ENCODE measurements at places on chromosomes 3 and 15. TPM values are rescaled to one million over a fixed set of nuclear protein-coding genes. Genes with fewer than 3 reads are reported as not detected.

GMNC gene
- 4.4 TPM for total RNA-seq

HRH1 gene
- 1.8 TPM for total RNA-seq

GHSR gene
- total RNA-seq = not detected

GRCh38 chr3:183650554-183650953 is 15.1 kb downstream of the KLHL24 start:
- no peak for DNase-seq

DNA sequence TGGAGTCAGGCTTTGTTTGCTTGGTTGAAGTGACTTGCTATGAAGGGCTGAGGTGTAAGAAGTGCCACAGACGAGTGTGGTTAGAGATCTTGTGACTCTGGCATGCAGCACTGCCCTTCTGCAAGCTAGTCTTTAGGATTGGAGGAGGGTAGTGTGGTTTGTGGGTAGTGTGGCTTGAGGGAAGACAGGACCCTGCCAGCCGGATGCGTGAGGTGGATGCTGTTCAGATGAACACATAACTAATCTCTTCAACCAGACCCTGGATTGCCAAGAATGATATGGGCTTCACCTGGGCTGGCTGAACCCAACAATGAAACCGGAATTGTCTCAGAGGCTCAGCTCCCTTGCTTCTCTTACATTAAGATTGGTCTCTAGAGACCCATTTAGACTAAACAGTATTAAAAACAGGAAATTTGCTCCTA is 32.7 kb downstream of the STARD9 start:
- peak; percentile 33 for DNase-seq

GRCh38 chr15:38660738-38661137 is 96.1 kb upstream of the RASGRP1 start:
- DNase-seq = no peak

GRCh38 chr3:12158387-12159226 is at the start of gene TIMP4:
Gene TIMP4 (minus strand): TSS chr3:12158912. CDS start chr3:12158840, 72 bp downstream.
- DNase-seq = peak; percentile 77

DNA sequence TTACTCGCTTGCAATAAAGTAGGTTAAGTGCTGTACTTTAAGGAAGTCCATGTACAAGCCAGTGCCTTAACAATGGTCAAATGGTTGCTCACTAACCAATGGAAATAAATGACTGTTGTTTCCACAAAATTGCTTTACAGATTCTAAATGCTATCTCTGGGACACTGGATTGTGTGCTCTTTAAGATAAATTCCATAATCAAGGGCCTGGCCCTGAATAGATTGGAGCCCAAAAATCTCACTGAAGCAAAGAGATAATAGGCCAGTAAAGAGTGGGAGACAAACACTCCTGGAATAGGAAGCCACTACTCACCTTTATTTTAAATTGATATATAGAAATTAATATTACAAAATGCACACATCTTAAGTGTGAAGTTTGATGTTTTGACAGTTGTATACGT is 62.4 kb upstream of the GOLGA6B start:
- DNase-seq = no peak
